ENCODE measurements at places on chromosomes 1 and 21.

DNA sequence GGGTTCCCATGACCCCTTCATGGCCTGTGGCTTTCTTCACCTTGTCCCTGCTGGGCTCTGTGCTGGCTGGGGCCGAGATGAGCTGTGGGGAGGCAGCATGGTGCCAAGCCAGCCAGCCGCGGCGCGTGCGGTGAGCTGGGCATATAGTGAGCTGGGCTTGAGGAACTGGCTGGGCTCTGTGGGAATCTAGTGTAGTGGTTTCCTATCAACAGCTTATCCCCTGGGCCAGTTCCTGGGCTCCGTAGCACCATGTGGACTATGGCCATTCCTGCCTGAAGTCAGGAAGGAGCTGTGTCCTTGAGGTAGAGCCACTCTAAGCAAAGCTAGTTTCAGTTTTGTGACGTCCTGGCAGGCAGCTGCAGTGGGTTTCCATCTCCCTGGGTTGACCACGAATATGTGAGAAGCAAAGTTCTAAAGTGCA, 1.8 kb downstream of the NCMAP start:
- DNase-seq = no peak

DNA sequence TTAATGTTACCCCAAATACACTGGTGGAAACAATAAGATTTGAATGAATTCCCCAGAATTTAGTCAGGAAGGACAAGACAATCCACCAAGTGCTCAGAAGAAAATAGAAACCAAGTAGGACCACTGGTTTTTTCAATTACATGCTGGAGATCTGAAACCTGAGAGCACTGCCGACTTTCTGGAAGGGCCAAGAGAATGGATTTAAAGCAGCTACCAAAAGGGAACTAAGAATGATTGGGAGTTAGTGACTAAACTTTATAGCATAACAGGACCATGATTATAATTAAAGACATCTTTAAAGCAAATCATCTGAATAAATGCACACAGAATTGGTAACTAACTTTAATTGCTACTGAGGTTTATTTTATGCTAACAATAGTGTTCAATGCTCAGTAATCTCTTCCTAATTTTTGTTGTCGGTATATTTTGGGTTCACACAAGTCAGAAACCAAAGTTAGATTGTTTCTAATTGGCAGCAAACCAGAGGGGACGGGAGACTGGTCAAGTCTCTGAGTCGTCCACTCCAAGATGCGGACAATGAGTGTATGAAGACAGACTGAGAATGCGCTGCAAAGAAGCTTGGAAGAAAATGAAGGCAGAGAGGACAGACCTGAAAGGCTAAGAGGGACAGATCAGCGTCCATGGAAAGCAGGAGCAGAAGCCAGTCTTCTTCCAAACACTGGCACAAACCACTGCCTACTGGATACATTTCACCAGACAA, 2.3 kb upstream of the RGS13 start:
- DNase-seq = no peak

GRCh38 chr1:114002492-114003239, 23.4 kb downstream of the OLFML3 start:
- DNase-seq = no peak

- DNase-seq = no peak
Measured at GRCh38 chr1:45410850-45411509, 70.7 kb upstream of the MUTYH start.

GRCh38 chr1:75708910-75709309, 15.6 kb upstream of the ACADM start:
- no peak for DNase-seq

DNA sequence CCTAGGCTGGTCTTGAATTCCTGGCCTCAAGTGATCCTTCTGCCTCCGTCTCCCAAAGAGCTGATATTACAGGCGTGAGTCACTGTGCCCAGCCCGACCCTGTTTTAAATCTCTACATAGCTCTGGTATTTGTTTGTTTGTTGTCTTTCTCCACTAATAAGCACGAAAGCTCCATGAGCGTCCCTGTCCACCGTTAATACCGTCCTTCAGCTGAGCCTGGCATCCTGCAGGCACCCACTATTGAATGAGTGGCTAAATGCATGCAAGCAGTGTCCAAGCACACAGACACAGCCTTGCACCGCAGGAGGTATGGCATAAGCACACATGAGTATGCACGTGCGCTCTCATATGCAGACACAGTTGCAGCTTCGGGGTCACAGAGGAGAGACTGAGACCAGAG, 4.5 kb upstream of the COL16A1 start:
- no peak for DNase-seq

DNA sequence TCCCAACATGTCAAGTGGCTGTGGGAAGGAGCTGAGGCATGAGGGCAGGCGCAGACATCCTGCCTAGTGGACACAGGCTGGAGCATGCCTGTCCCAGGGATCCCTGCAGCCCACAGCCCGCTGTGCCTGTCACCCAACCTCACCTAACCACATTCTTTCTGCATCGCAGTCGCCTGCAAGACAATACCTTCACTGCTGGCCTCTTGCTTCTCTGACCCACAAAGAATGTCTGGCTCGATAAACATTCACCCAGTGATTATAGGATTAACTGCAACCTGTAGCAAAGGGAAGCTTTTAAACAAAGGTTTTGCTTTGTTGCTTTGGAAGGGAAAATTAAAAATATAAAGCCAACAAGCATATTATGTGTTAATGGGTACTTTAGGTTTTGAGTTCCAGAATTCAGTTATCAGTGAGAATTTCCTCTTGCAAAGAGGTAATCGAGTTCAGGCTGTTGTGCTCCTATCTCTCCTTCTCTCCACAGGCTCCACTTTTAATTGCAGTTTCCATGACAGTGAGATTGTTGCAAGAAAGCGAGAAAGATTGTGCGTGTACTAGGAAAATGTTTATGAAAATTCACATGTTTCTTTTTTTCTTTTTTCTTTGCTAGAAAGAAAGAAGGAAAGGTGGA, 40.0 kb upstream of the ZNF648 start:
- no peak for DNase-seq

Data from WERI-Rb-1 (cell line).